ENCODE measurements at places on chromosomes 16 and 17. TPM values are rescaled to one million over a fixed set of nuclear protein-coding genes. Genes with fewer than 3 reads are reported as not detected.

The IL34 gene
- 5.5 TPM for polyA plus RNA-seq

The CMTM3 gene
- polyA plus RNA-seq, result 48.4 TPM

The KRTAP9-8 gene
- not detected for polyA plus RNA-seq

The TOM1L2 gene
- 121 TPM for polyA plus RNA-seq

GRCh38 chr17:29376667-29377270 lies 13.4 kb upstream of the TAOK1 start:
- no peak for DNase-seq

GRCh38 chr17:18066866-18067265 lies 20.9 kb upstream of the DRG2 start:
- no peak for DNase-seq

GRCh38 chr16:78900044-78900811 lies 700.3 kb downstream of the MAF start:
- no peak for DNase-seq

DNA sequence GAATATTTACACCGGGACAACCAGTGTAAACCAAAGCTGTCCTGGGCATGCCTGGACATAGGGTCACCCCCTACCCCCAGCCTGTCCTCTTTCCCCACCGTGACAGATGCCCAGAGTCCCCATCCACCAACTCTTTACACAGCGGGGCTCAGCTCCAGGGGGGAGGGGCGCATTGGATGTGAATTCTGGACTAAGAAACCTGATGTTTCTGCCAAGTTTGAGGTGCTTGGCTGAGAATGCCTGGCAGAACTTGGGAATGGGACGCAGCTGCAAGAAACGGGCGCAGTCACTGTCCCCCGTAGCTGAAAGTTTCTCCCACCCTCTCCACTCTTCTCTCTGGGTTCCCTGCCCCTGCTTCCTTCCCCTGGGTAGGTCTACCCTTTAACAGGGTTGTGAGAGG lies 68.0 kb upstream of the CDC42EP4 start:
- DNase-seq, result peak; percentile 49

- DNase-seq, result no peak
Measured at GRCh38 chr17:63675607-63676546, 24.0 kb downstream of the LIMD2 start.

DNA sequence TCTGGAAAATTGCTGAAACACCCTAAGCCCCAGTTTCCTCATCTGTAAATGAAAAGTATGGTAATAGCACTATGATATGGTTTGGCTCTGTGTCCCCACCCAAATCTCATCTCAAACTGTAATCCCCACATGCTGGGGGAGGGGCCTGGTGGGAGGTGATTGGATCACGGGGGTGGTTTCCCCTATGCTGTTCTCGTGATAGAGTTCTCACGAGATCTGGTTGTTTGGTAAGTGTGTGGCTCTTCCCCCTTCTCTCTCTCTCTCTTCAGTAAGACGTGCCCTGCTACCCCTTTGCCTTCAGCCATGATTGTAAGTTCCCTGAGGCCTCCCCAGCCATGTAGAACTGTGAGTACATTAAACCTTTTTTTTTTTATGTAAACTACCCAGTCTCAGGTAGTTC lies 490.7 kb downstream of the TMEM114 start:
- DNase-seq, result no peak

- no peak for DNase-seq
Measured at GRCh38 chr16:1775846-1776671, 3.1 kb upstream of the MRPS34 start.

- no peak for DNase-seq
Measured at GRCh38 chr17:6559753-6560215, 3.4 kb upstream of the PITPNM3 start.

DNA sequence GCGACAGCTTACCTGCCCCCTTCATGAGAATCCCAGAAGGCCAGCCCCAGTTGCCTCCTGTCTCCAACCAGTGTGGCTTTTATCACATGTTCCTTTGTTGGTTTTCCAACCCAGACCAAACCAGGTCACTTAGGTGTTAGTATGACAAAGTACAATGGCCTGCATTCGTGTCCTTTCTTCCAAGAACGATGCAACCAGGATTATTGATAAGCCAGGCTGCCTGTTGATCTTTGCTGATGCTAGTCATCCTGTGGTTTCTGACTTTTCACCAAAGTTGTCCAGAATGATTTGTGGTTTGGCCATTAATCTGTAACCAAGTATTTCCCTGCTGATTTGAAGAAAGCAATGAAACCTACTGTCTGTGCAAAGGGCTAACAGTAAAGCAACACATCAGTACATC lies 191.4 kb downstream of the CYLD start:
- DNase-seq, result no peak

- DNase-seq, result no peak
Measured at GRCh38 chr16:78461087-78461486, 361.6 kb downstream of the WWOX start.

- DNase-seq, result no peak
Measured at GRCh38 chr16:242281-242680, 7.7 kb downstream of the FAM234A start.

- no peak for DNase-seq
Measured at GRCh38 chr17:35521150-35521549, 16.3 kb downstream of the SLFN12L start.

DNA sequence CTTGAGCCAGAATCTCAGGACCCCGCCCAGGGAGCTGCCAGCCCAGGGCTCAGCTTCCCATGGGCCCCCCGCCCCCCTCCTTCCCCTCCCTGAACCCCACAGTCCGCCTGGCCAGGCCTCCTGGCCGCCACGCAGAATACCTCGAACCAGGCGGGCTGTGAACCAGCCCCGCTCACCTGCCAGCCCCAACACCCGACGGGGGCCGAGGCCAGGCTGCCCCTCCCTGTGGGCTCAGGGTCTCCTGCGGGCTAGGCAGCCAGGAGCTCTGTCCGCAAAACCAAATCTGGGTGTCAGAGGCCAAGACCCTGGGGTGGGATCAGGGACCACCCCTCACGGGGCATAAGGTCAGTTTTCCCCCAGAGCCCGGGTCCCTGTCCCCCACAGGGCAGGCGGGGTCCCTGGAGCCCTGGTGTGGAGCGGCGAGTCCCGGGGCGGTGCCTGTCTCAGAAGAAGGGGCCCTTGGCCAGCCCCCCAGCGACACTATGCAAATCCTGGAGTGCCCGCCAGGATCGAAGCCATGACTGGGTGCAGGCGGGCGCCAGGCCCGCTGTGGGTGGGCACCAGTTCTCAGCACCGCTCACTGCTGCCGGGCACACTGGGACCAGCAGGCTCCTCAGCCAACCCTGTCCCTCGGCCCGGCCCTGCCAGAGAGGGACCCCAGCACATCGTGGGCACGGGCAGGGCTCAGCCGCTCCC lies 6.4 kb upstream of the PRR35 start:
- no peak for DNase-seq

- peak; percentile 16 for DNase-seq
Measured at GRCh38 chr17:4786106-4786511, at the start of gene VMO1. Gene VMO1 (minus strand): TSS chr17:4786364. CDS start chr17:4786352, 12 bp downstream.

DNA sequence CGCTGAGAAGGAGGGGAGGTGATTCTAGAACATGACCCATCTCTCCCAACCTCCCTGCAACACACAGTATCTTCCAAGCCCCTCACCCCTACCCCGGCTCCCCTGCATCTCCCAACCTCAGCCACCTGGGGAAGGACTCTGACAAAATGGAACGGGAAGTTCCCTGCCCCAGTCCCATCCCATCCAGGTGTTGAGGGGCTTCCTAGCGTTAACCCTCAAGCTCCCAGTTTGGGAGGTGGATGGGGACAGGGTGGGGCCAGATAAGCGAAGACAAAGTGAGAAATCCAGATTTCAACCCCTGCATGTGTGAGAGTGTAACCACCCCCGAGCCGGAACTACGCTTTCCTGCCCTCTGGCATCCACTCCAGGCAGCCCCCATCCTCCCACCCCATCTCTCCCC lies 1.8 kb downstream of the ZSCAN10 start:
- DNase-seq, result no peak

DNA sequence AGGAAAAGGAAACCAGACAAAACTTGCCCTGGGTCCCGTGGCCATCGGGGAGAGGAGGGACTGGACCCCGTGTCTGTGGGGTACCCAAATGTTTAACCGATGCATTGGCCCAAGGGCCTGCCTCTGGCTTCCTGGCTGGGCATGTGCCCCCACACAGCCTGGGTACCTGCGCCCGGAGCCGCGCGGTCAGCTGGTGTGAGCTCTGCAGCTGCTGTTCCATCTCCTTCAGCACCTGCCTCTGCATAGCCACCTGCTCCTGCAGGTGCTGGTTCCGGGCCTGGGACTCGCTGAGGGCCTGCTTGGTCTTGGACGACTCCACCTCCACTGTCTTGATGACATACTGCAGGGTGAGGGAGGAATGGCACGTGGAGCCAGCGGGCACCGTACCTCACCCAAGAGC lies 31.9 kb downstream of the KIFC3 start:
- no peak for DNase-seq

DNA sequence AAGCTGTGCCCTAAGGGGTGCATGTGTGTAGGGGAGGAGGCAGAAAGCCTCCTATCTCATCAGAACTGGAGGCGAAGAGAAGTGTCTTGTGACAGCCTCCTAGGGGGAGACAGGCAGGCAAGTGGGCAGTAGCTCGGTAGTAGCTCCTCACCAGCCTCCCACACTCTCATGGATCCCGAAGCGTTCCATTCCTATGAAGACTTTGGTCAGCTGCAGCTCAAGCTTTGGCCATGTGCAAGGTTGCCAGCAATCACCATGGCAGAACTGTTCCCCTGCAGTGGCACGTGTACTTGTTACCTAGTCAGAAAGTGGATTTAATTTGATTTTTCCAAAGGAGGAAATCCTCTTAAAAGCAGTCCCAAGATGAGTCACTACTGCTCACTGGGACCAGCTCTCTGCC lies 6.7 kb downstream of the MRPL58 start:
- no peak for DNase-seq

- no peak for DNase-seq
Measured at GRCh38 chr16:54070789-54071343, 215.7 kb downstream of the IRX3 start.
